Astrocyte of the cerebellum (primary cell): ENCODE measurements at places on chromosomes 7 and 10.
A peak's percentile ranks its signal among the peaks of the same experiment; 100 is the strongest.

GRCh38 chr10:116840389-116841075, 8.8 kb upstream of the ENO4 start:
- no peak for DNase-seq

GRCh38 chr7:23396222-23397015, 73.9 kb downstream of the IGF2BP3 start:
- DNase-seq = peak; percentile 29

GRCh38 chr7:45064047-45064725, 24.6 kb downstream of the NACAD start:
- DNase-seq = no peak

- DNase-seq = no peak
Measured at GRCh38 chr10:130191380-130191779, 55.2 kb downstream of the GLRX3 start.

- DNase-seq = no peak
Measured at GRCh38 chr7:18997477-18998150, 119.8 kb downstream of the TWIST1 start.

- no peak for DNase-seq
Measured at GRCh38 chr7:84712374-84713121, 474.3 kb downstream of the SEMA3D start.
